D721Med (cell line): ENCODE measurements at places on chromosomes 6 and 20.

DNA sequence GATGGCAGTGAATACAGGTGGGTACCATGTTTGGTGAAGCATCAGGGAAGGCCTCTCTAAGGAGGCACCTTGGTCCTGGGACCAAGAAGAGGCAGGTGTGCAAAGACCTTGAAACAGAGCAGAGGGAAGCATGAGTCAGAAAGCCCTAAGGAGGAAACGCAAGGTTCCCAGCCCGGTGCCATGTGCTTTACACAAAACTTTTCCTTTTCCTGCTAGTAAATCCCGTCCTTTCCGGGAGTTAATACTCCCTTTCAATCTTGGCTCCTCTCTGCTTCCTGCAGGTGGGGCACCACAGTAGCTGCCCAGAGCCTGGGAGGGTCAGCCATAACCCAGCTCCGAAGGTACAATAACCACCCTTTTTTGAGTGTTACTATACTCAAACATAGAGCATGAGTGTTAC is 19.4 kb upstream of the SLC23A2 start:
- no peak for DNase-seq

DNA sequence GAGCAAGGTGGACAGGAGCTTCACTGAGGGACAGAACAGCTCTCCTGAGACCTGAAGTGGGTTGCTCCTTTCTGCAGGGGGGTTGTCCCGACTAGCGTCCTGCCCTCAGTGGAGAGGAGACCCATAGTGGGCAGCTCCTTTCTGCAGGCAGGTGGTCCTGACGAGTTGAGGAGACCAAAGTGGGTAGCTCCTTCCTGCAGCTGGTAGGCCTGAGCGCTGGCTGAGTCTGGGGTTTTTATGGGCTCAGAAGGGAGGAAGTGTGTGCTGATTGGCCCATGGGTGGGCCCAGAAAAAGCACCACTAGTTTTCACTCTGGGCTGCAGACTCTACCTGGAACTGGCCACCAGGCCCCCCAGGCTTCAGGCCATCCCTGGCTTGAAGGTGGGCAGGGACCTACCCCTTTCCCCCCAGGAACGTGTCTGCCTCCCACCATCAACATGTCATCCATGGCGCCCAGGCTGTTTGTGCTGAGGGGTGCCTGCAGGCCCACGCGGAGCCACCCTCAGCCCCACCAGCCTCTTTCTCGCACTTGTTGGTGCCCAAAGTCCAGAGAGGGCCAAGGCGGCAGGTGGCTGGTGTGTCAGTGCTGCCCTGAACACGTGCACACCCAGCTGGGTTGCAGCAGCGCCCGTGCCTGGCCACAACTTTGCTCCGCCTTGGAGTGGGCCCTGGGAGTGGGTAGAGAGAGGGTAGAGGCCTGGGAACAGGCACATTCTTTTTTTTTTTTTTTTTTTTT is 1.6 kb upstream of the DEK start:
- no peak for DNase-seq

DNA sequence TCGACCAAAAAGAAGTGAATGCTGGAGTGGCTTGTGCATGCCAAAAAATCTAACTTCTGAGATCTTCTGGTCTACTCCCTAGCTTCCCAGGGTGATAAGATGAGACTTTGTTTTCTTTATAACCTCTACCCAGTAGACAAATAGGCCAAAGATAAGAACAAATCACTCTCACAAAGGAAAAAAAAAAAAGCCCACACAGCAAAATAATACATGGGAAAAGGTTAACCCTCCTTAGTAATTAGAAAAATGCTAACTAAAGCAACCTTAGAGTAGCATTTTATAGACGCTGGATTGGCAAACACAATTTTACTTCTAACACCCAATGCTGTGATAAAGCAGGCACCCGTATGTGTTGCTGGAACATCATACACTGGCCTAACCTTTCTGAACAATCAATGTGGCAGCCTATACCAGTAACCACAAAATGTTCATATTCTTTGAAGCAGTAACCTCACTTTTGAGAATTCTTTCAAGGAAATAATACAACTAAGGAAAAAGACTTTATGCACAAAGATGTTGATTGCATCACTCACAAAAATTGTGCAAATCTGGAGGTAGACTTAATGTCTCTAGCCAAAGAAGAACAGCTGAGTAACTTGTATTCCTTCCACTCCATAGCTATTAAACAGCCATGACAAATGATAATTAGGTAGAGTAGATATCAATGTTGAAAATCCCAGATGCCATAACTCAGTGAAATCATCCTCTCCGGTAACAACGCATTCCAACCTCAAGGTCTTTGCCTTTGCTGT is 116.3 kb upstream of the QKI start:
- no peak for DNase-seq

- no peak for DNase-seq
Observed at GRCh38 chr6:127950566-127951145, 49.8 kb upstream of the THEMIS start.

DNA sequence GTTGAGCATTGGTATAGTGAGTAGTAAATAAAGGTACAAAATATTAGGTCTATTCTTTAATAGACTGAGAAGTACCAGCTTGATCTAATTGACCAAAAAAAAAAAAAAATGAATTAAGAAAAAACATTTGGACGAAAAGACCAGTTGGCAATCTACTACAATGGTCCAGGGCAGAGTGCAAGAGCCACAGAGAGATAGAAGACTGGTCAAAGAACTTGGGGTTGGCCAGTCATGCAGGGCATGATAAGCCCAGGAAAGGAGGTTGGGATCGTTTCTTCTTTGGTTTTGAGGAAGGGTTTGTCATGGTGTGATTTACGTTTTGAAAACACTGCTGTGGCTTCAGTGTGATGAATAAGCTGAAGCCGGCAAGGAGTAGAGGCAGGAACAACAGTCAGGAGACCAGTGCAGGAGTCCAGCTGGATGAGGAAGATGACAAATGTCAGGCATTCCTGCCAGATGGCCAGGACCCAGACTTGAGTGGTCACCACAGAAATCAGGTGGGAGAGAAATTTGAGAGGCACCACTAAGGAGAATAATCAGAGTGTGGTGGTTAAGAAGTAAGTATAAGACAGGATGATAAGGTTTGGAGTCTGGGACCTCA is 14.0 kb downstream of the SMLR1 start:
- no peak for DNase-seq

GRCh38 chr20:31967830-31968249 is at the start of gene XKR7:
TSS of gene XKR7 (plus strand) at chr20:31968151. CDS start at chr20:31968176, 25 bp downstream.
- DNase-seq = peak; percentile 73

DNA sequence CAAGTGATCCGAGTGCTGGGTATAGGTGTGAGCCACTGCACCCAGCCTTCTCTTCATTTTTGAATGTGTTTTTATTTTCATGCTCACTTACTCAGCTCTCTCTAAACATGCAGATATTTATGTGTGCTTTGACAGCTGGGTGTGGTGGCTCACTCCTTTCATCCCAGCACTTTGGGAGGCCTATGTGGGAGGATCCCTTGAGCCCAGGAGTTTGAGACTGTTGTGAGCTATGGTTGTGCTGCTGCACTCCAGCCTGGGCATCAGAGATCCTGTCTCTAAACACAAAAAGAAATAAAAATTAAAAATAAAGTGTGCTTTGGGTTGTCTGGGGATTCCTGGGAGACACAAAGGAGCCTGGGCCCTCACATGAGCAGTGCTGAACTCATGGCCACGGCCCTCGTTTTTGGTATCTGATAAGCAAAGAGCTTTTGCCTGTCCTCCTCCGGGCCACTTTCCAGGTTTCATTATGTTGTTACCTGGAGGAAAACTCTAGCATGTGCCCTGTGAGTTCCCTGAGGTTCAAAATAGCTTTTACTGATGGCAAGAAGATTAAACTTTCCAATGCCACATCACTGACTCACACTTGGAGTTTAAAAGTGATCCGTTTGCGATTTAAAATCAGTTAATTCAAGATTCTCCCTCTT is 78.5 kb downstream of the CD164 start:
- DNase-seq = no peak

- DNase-seq = no peak
Observed at GRCh38 chr20:9985773-9986172, 49.0 kb upstream of the ANKEF1 start.

- no peak for DNase-seq
Observed at GRCh38 chr6:132526461-132526860, 11.6 kb upstream of the TAAR9 start.

- DNase-seq = no peak
Observed at GRCh38 chr6:134031696-134032255, 20.6 kb downstream of the SLC2A12 start.

- DNase-seq = no peak
Observed at GRCh38 chr20:3119044-3119443, 34.5 kb upstream of the AVP start.

- no peak for DNase-seq
Observed at GRCh38 chr6:105433723-105434122, 30.8 kb upstream of the PREP start.

DNA sequence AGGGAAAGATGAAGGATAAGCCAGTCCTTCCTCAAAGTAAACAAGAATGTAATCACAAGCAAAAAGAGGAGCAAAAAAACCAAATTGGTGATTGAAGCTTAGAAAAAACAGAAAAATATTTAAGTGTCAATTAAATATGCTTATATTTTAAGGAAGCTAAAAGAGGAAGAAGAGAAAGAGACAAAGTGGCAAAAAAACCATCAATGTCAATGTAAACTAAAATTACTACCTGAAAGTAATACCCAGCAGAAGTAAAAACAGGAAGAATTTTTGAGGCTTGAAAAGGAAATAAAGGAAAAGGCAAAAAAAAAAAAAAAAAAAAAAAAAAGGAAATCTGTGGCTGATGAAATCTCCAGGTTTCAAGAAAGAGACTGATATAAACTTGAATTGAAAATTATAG is 36.2 kb upstream of the OGFRL1 start:
- no peak for DNase-seq

GRCh38 chr6:54768494-54768893 is 78.1 kb upstream of the FAM83B start:
- no peak for DNase-seq
